A172 (cell line): ENCODE measurements at places on chromosomes 7 and 10.

DNA sequence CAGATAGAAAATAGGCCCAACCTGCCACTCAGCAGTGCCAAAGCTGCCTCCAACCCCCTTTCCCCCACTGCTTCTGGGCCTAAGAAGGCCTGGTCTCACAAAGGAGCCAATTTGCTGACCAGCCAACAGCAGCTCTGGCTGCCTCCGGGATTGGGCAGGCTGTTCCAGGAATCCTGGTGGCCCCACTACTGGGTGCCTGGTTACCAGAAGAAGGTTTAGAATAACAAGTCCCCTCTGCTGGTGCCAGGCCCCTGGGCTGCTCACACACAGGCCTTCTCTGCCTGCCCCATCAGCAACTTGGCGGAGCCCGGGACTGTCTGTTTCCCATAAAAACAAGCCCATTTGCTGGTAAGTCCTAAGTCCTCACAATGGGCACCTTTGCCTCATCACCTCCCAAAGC lies 1.2 kb downstream of the PHKG1 start:
- no peak for DNase-seq

- DNase-seq, result peak; percentile 18
These were observed 25.5 kb downstream of the ZNF713 start for GRCh38 chr7:55912748-55913158.

DNA sequence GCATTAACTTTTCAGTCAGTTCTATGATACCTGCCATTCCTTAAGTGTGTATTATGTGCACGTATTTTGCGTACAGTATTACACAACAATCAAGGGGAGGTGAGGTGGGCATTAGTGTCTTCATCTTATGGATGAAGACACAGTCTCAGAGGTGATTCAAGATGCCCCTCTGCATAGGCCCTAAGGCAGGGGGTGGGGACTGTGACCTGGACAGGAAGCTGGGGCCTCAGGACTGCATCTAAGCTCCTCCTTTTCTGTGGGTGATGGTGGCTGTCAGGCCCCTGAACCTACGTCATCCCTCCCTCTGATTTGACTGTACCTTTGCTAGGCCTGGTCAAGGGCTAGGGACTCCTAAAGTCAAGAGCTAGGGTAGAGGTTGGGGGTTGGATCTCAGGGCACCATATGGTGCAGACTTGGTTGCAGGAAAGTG lies 38.9 kb downstream of the HK1 start:
- DNase-seq, result no peak

DNA sequence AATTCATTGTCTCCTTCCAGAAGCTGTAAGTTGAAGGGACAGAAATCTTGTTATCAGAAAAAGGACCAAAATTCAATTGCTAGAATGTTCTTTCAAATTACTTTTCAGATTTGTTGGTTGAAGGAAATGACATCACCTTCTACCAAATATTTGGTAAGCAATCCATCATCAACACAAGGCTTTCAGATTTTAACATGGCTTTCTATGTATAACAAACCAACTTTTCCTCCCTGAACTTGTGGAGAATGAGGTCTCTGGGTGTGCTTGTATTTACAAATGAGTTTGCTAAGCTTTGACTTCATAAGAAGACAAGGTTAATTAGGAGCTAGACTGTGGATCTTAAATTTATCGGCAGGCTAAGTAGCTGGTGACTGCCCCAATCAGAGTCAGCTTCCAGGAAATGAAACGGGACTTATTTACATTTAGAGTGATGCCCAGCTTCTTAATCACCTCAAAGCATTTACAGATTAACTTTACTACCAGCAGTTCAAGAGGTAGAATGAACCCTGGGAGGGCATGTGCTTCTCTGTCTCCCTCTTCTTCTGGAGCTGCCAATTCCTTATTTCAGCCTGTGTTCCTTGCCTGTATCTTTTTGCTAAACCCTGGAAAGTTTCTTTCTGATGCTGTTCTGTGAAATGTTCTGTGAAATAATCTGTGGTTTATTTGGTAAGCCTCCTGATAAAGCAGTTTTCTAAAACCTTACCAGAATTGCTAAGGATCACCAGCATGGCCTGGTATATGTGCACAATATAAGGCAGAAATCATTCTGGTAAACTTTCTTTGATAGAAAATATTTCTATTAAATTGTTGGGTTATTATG lies 248.8 kb upstream of the FZD8 start:
- no peak for DNase-seq

- DNase-seq, result no peak
These were observed at the start of gene HGF for GRCh38 chr7:81769891-81770727. Gene HGF, minus strand, starts transcription at chr7:81770047. Its CDS starts 76 bp downstream, at chr7:81769971.

- peak; percentile 11 for DNase-seq
These were observed 1.2 kb upstream of the SDHAF3 start for GRCh38 chr7:97116308-97116707.

- DNase-seq, result peak; percentile 48
These were observed 223.7 kb downstream of the LHFPL3 start for GRCh38 chr7:104552102-104552501.

DNA sequence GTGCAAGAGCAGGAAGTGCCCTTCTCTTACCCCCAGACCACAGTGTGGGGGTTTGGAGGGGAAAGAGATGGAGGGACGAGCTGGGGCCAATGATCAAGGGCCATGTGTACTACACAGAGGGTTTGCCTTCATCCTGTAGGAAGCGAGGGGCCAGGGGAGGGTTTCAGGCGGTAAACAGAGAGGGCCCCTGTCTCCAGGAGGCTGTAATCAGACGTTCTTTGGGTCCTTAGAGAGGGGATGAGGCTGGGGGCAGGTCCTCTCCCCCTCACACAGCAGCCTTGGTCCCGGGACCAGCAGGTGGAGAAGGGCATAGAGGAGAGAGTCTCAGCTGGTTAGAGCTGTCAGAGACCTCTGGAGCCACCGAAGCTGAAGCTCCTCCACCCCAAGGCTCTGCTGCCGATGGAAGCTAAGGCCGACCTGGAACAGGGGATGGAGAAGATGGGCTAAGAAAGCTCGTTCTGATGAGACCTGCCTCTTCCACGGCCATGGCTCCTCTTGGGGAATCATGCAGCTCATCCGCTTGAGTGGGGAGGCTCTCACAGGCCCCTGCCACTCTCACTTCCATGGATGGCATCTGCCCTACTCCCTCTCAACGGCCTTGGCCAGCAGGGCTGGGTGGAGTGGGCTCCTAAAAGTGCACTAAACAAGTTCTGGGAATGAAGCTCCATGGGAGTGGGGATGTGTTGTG lies 3.5 kb downstream of the LOXL4 start:
- DNase-seq, result no peak

- DNase-seq, result no peak
These were observed 1.4 kb upstream of the ADAM8 start for GRCh38 chr10:133277993-133278576.

DNA sequence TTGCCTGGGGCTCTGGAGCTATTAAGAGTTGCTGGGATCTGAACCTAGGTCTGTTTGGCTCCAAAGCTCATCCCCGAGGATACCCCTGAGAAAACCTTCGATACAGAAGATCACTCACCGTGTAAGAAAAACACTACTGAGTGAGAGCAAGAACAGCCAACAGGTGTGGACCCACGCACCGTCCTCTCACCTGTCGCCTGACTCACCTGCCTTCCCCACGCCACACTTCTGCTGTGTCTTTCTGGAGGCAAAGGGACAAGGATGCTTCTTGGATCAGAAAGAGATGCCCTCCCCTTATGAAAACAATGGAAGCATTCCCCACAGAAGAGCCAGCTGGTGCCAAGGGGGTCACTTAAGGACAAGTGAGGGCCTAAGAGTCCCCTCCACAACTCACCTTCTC lies 46.7 kb downstream of the COL13A1 start:
- DNase-seq, result no peak

DNA sequence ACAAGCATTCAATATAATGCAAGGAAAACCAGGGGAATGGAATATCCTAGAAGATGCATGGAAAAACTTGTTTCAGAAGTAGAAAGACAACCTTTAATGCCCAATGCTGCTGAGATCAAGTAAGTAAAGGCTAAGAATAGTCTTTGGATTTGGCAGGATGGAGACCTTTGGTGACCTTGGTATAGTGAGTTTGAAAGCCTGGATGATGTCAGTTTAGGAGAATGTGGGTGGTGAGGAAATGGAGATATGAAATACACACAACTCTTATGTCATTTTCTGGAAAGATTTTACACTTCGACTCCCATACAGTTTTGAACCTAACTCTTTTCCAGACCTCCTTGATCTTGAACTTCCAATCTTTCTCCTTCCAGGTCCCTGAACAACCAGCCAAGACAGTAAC lies 185.7 kb downstream of the TFEC start:
- no peak for DNase-seq

DNA sequence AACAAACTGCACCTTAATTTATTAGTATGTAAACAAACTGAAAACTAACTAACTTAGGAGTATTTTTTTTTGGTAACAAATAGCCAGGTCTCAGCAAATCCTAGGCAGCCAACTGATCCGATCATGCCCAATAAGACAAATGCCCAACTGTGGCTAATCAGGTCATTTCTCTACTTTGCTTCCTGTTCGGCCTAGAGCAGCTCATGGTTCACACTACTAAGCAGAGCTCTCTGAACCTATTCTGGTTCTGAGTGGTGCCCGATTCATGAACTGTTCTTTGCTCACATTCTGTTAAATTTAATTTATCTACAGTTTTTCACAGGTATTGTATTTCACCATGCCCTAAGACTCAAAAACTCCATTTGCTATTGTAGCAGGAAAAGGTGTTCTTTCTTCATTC lies 55.1 kb downstream of the CCDC3 start:
- no peak for DNase-seq

DNA sequence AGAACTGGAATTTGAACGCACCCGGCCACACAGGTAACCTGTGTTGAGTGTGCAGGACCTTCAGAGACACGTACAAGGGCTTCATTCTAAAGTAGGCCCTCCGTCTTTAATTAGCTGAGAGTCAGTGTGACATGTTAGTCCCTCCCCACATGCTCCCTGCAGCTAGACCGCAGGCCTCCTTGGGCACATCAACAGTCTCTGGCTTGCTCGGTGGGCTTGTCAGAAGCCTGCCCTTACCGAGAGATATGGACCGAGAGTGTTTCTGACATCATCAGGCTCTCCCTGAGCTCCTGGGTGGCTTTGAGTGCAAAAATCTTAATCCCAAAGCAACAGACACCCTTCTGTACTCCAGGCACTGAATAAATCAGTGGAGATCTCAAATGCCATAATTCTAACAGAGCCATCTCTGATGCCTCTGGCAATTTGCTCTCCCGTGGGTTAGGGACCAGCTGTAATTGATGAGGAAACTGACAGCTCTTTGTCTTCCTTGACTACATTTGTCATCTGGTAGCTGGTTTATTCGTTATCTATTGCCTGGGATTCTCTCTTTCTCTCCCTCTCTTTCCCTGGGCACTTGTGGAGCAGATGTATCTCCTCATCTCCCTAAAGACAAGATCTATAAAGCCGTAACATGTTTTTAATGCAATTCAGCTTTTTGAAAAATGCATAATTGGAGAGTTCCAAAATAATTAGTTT lies 850.6 kb downstream of the TYW1 start:
- DNase-seq, result no peak

DNA sequence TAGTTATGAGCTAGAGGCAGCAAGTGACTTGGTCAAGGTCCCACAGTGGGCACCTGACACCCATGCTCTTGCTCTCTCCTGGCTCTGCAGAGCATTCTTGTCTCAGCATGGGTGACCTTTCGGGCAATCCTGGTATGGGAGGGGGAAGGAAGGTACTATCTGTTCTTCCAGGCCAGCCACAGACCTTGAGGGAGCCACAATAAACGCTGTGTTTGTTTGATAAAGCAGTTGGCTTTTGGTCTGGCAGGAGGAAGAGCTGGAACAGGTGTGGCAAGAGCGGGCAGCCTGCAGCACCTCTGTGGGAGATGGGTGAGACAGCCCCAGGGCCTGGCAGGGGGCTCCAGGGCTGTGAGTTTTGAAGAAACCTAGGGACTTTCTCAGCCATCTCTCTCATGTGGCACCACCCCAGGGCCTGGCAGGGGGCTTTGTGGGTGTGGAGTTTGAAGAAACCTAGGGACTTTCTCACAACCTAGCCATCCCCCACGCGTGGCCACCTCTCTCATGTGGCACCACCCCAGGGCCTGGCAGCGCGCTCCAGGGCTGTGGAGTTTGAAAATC lies 11.4 kb downstream of the CLDN3 start:
- no peak for DNase-seq

DNA sequence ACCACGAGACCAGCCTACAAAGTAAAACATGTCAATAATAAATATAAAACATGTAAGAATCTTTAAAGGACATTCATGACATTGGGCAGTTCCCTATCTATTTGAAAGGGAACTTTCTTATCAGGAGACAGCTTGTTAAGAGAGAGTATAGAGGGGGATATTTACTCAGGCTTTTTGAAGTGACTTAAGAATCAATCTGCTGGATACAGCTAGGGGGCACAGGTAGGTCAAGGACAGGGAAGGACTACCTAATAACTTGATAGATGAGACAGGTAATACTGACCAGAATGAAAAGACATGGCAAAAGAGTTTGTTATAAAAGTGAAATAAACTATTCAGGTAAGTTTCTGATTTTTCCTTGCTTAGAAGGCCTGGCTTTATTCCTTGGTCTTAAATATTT lies 21.8 kb upstream of the LRRD1 start:
- DNase-seq, result no peak

DNA sequence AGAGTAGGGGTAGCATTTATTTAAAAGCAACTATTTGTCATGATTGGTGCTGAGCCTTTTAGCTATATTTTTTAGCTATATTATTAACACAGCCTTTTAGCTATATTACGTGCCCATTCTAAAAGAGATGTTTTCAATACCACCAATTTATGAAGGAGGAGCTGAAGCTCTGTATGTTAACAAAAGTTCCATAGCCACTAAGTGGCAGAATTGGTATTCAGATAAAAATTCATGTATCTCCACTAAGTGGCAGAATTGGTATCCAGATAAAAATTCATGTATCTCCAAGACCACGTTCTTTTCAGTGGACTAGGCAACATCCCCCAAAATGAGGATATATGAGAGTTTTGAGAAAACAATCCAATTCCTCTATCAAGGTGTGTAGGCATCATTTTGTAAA lies 268.6 kb downstream of the HGF start:
- peak; percentile 11 for DNase-seq

DNA sequence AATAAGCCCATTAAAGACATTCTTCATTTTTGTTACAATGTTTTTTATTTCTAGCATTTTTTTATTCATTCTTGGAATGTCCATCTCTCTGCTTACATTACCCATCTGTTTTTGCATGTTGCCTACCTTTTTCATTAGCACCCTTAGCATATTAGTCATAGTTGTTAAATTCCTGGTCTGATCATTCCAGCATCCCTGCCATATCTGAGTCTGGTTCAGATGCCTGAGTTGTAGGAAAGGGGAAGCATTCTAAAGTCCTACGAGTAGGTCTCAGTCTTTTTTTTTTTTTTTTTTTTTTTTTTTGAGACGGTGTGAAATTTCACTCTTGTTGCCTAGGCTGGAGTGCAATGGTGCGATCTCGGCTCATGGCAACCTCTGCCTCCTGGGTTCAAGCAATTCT lies 19.7 kb upstream of the NRF1 start:
- DNase-seq, result no peak
